ENCODE measurements at places on chromosomes 2 and 18.

DNA sequence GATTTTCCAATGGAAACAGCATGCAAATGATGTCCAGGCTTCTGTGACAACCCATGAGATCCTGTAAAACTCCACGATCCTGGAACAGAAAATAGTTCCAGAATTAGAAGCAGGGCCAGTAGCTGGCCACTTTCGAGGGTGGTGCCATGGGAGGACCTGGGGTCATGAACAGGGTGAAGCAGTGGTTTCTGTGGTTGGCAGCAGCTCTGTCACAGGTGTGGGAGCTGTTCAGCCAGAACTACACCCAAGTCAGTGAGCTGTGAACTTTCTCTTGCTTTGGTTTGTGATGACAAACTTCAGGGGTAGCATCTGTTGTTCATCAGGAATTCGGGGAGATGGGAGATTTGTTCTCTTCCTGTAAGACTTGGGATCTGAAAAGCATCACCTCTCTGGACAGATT lies 314.4 kb upstream of the NT5C1B start:
- no peak for DNase-seq

GRCh38 chr18:34280653-34281052 lies 55.9 kb upstream of the NOL4 start:
- no peak for DNase-seq

DNA sequence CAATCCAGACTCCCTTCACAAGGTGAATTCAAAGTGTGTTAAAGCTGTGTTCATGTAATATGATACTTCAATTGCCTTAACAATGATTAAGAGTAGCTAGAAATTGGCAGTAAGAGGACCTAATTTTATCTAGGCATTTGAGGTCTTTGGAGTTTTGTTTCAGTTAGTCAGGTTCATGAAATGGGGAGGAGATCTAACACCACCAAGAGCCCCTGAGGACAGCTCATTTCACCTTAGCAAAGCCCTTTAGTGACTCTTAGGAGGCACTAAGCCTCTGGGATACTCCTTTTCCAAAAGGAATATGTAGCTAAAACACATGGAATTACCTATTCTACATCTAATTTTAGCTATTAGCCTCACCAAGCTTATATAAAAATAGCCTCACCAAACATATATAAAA lies 716.5 kb upstream of the RAB6C start:
- no peak for DNase-seq

DNA sequence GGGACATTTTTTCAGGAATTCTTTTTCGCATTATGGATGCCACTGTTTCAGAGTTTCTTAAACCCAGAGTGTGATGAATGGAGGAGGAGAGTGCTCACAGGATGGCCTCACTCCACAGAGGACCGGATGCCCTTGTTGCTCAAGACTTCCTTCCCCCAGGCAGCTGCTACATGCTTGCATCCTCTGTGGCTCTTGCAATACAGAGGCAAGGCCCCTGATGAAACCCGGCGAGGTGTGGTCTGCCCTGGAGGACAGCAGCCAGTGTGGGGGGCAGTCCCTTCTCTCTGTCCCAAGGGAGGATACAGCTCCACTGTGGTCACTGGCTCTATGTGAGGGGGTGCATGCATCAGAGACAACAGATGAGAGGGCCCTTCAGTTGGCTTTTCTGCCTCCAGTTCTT lies 109.6 kb downstream of the SH3RF3 start:
- DNase-seq: peak; percentile 73

GRCh38 chr2:240423788-240424191 lies 11.7 kb upstream of the GPC1 start:
- DNase-seq: no peak
